ENCODE measurements at places on chromosomes 12 and 14.

DNA sequence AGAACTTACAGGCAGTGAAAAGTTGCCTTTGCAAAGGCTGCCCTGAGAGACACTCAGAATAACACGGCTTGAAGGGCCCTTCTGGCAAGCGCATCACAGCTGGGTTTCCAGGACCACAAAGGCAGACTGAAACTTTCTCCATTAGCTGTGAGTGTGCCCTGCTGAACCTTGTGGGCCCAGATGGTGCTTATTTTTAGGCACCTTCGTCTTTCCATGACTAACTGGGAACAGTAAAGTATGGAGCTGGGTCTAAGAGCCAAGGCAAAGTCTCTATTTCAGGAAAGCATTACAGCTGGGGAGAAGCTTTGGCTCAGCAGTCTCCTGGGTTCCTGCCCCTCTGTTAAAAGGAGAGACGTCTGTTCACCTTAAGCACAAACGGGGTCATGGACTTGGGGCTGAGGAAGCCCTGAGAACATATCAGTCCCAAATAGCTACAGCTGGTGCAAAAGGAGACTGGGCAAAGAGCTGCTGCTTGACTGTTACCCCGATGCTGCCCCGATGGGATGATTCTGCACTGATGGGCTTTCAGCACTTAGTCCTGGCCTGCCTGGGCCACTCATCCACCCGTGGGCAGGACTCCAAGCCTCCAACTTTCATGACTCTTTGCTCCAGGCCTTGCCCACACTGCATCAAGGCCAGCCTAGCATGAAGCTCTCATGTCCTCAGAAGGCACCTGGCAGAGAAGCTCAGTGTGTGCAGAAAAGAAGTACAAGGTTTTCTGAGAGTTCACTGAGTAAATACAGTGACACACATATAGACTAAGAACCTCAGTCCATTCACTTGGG lies 248.3 kb downstream of the PHLDA1 start:
- H3K27me3 ChIP-seq = no peaks in the 10 kb centered on the region
- peaks cover 31% of the 10 kb centered on the region for H3K4me1 ChIP-seq
- H3K4me3 ChIP-seq = no peak overlapping the region
- no peak overlapping the region for H3K27ac ChIP-seq
- no peaks in the 10 kb centered on the region for H3K36me3 ChIP-seq
- no peak for DNase-seq

GRCh38 chr14:93107453-93107852 lies 8.3 kb downstream of the ITPK1 start:
- peaks cover 16% of the 10 kb centered on the region for H3K36me3 ChIP-seq
- no peaks in the 10 kb centered on the region for H3K27me3 ChIP-seq
- H3K27ac ChIP-seq = no peak overlapping the region

GRCh38 chr14:95722525-95723190 lies 8.7 kb upstream of the TCL1A start:
- H3K27me3 ChIP-seq = peaks cover 53% of the 10 kb centered on the region
- peak; percentile 62 for DNase-seq
- H3K36me3 ChIP-seq = no peaks in the 10 kb centered on the region
- no peak overlapping the region for H3K4me3 ChIP-seq
- H3K4me1 ChIP-seq = no peaks in the 10 kb centered on the region

GRCh38 chr12:49972129-49972528 lies 618 bp upstream of the AQP6 start:
- no peaks in the 10 kb centered on the region for H3K27me3 ChIP-seq
- DNase-seq = no peak
- no peak overlapping the region for H3K27ac ChIP-seq
- no peak overlapping the region for H3K4me3 ChIP-seq

DNA sequence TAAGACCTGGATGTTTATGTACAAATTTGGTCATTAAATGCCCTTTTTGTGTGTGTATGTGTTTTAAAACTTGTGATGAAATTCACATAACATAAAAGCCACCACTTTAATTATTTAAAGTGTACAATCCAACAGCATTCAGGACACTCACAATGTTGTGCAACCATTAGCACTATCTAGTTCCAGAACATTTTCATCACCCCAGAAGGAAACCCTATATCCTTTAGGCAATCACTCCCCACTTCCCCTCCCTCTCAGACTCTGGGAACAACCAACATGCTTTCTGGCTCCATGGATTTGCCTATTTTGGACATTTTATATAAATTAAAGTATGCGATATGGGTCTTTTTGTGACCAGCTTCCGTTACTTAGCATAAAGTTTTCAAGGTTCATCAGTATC lies 124.6 kb downstream of the TTC7B start:
- H3K27me3 ChIP-seq = no peaks in the 10 kb centered on the region
- no peaks in the 10 kb centered on the region for H3K4me1 ChIP-seq
- peak; percentile 41 for DNase-seq
- H3K27ac ChIP-seq = no peak overlapping the region

DNA sequence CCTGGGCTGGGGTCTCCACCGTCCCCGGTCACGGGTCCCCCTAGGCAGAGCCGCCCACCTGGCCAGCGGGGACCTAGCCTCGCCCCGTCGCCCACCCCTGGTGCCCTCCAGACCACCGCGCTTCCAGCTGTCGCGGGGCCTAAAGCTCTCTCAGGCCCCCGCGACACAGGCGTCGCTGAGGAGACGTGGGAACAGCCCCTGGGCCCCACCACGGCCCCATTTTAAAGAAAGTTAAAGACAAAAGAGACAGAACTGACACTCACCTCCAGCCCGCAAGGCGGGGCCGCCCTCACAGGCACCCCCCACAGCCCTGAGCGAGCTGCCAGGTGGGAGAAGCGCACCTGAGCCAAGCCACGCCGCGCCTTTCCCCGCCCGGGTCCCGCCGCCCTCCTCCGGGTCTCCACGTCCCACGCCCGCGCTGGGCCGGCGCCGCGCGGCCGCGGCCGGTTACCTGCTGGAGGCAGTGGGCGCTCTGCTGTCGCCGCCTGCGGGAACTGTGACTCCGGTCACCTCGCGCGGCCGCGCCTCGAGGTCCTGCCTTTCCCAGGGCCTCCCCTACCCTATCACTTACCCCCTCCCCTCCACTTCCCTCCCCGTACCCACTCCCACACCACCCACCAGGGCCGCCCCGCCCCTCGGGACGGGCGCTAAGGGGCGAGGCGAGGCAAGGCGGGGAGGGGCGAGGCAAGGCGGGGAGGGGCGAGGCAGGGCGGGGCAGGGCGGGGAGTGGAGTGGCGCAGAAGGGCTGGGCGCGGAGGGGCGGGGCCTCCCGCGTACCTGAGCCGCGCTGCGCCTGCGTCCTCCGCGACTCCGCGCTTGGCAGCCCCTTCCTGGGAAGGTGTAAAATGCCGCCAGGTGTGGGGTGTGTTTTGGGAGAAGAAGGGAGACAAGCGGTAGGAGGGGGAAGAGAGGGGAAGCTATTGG lies 31.2 kb downstream of the TC2N start:
- peak; percentile 88 for DNase-seq
- H3K36me3 ChIP-seq = no peaks in the 10 kb centered on the region
- peak overlapping the region; percentile 81 for H3K4me3 ChIP-seq
- peaks cover 15% of the 10 kb centered on the region for H3K4me1 ChIP-seq
- peaks cover 11% of the 10 kb centered on the region for H3K27me3 ChIP-seq

GRCh38 chr12:48291511-48291910 lies 59.2 kb downstream of the ZNF641 start:
- no peaks in the 10 kb centered on the region for H3K36me3 ChIP-seq
- H3K4me3 ChIP-seq = no peak overlapping the region
- DNase-seq = no peak

DNA sequence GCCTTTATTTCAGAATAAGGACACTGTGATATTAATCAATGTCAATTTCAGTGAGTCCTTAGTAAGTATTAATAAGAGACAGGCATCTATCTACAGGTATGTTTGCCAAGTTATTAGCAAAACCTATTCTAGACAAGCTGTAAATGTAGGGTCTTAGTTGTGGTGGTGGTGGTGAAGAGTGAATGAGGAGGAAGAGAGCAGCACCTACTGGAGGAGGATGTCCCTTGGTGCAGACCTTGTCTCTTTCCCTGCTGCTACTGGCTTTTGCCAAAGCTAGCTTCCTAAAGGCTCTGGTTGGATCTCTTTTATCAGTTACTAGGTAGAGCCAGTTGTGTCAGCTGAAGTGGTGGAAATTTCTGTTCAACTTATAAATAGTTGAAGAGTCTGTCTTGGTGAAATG lies 304.8 kb upstream of the ATP2B1 start:
- no peak for DNase-seq
- no peak overlapping the region for H3K27ac ChIP-seq
- H3K27me3 ChIP-seq = no peaks in the 10 kb centered on the region
- peaks cover 9% of the 10 kb centered on the region for H3K4me1 ChIP-seq
- no peaks in the 10 kb centered on the region for H3K36me3 ChIP-seq
- H3K4me3 ChIP-seq = no peak overlapping the region

- peaks cover 29% of the 10 kb centered on the region for H3K4me1 ChIP-seq
- H3K27ac ChIP-seq = peak overlapping the region; percentile 61
- H3K27me3 ChIP-seq = no peaks in the 10 kb centered on the region
- peak; percentile 54 for DNase-seq
Measured at GRCh38 chr12:53078425-53079225, 565 bp downstream of the SPRYD3 start.

- H3K27me3 ChIP-seq = no peaks in the 10 kb centered on the region
- H3K4me1 ChIP-seq = peaks cover 25% of the 10 kb centered on the region
- H3K27ac ChIP-seq = peak overlapping the region; percentile 97
- no peak for DNase-seq
- H3K36me3 ChIP-seq = no peaks in the 10 kb centered on the region
- H3K4me3 ChIP-seq = peak overlapping the region; percentile 99
Measured at GRCh38 chr14:31419179-31419966, 977 bp downstream of the HEATR5A start.

- DNase-seq = no peak
- H3K27ac ChIP-seq = no peak overlapping the region
- no peaks in the 10 kb centered on the region for H3K4me1 ChIP-seq
- no peaks in the 10 kb centered on the region for H3K27me3 ChIP-seq
Measured at GRCh38 chr14:68644101-68644500, 148.8 kb downstream of the ZFP36L1 start.

- H3K27me3 ChIP-seq = no peaks in the 10 kb centered on the region
- no peak overlapping the region for H3K4me3 ChIP-seq
- DNase-seq = no peak
- peaks cover 16% of the 10 kb centered on the region for H3K4me1 ChIP-seq
- H3K36me3 ChIP-seq = no peaks in the 10 kb centered on the region
Measured at GRCh38 chr12:121145221-121145620, 12.5 kb downstream of the P2RX7 start.

GRCh38 chr14:101243587-101244338 lies 317.5 kb upstream of the DIO3 start:
- no peak overlapping the region for H3K27ac ChIP-seq
- no peak for DNase-seq
- H3K4me3 ChIP-seq = no peak overlapping the region
- H3K36me3 ChIP-seq = no peaks in the 10 kb centered on the region
- H3K4me1 ChIP-seq = no peaks in the 10 kb centered on the region

DNA sequence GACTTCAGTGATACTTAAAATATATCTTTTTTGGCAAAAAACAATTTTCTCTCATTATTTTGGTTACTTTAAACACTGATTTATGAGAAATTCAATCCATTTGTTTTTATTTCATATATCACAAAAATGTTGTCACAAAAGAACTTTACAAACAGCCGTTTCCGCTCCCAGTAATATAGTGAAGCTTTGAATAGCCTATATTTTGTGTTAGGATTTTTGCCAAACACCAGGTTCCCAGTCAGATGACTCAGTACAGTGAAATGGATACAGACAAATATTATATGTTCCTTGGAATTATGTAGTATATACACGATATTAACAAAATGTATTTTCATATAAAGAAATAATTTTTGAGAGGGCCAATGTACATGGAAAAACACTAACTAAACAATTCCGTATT lies 411.1 kb downstream of the CCER1 start:
- no peaks in the 10 kb centered on the region for H3K36me3 ChIP-seq
- no peak overlapping the region for H3K4me3 ChIP-seq
- no peaks in the 10 kb centered on the region for H3K27me3 ChIP-seq
- H3K27ac ChIP-seq = no peak overlapping the region
- no peaks in the 10 kb centered on the region for H3K4me1 ChIP-seq

GRCh38 chr14:30214461-30215090 lies 286.9 kb upstream of the PRKD1 start:
- DNase-seq = peak; percentile 72
- peaks cover 4% of the 10 kb centered on the region for H3K4me1 ChIP-seq
- no peaks in the 10 kb centered on the region for H3K27me3 ChIP-seq
- no peak overlapping the region for H3K27ac ChIP-seq
- no peak overlapping the region for H3K4me3 ChIP-seq

GRCh38 chr12:93766796-93767523 lies 89.8 kb downstream of the CRADD start:
- peak; percentile 77 for DNase-seq
- no peaks in the 10 kb centered on the region for H3K27me3 ChIP-seq
- H3K4me1 ChIP-seq = peaks cover 26% of the 10 kb centered on the region
- no peak overlapping the region for H3K27ac ChIP-seq
- no peaks in the 10 kb centered on the region for H3K36me3 ChIP-seq

DNA sequence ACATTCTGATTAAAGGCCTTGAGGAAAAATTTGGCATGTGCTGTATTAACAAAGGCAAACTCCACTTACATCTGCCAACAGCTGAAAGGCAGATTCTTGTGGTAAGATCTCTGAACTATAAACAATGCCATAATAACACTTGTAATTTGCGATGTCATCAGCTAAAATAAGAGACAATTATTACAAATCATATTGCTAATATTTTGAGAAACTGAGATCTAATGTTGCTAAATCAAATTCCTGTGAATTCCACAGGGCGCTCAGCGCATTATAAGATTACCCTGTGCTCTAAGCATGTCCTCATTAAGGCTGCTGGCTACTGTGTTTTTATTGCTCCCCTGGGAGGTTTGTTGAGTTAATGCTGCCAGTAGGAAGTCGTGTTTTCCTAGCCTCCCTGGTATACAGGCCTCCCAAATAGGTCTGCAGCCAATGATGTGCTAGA lies 244.8 kb downstream of the DACT1 start:
- H3K27ac ChIP-seq = no peak overlapping the region
- H3K4me3 ChIP-seq = no peak overlapping the region
- DNase-seq = peak; percentile 24
- H3K4me1 ChIP-seq = no peaks in the 10 kb centered on the region

GRCh38 chr12:4468994-4469393 lies 23.4 kb upstream of the FGF6 start:
- no peak for DNase-seq
- H3K36me3 ChIP-seq = no peaks in the 10 kb centered on the region
- H3K4me3 ChIP-seq = no peak overlapping the region
- no peaks in the 10 kb centered on the region for H3K4me1 ChIP-seq

GRCh38 chr12:47391566-47391965 lies 311.8 kb upstream of the AMIGO2 start:
- H3K4me3 ChIP-seq = no peak overlapping the region
- H3K4me1 ChIP-seq = no peaks in the 10 kb centered on the region
- H3K36me3 ChIP-seq = no peaks in the 10 kb centered on the region
- DNase-seq = no peak

DNA sequence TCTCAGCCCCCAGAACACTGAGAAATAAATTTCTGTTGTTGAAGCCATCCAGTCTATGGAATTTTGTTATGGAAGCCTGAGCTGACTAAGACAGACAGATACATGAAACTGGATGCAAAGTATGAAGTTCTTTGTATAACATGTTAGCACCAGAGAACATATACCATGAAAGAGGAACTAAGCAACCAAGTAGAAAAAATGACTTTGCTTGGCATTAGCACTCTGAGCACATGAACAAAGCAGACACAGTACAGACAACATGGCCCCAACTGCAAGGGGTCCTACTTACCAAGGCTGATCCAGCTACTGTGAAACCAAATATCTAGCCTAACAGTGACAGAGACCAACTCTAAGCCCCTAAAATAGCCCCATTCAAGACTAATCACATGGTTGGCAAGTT lies 13.8 kb downstream of the EXOC5 start:
- no peak for DNase-seq
- H3K4me1 ChIP-seq = peaks cover 20% of the 10 kb centered on the region
- no peaks in the 10 kb centered on the region for H3K27me3 ChIP-seq
- no peak overlapping the region for H3K27ac ChIP-seq
- no peak overlapping the region for H3K4me3 ChIP-seq

- H3K36me3 ChIP-seq = peaks cover 2% of the 10 kb centered on the region
- H3K27ac ChIP-seq = no peak overlapping the region
- H3K4me3 ChIP-seq = no peak overlapping the region
Measured at GRCh38 chr14:40058901-40059897, 627.0 kb upstream of the FBXO33 start.
